Activated T-cell treated with anti-CD3 and anti-CD28 coated beads, Interleukin-2, amount 50 U/mL, for 24 hours (primary cell): ENCODE measurements at places on chromosomes 7 and 10.
A peak's percentile ranks its signal among the peaks of the same experiment; 100 is the strongest.

DNA sequence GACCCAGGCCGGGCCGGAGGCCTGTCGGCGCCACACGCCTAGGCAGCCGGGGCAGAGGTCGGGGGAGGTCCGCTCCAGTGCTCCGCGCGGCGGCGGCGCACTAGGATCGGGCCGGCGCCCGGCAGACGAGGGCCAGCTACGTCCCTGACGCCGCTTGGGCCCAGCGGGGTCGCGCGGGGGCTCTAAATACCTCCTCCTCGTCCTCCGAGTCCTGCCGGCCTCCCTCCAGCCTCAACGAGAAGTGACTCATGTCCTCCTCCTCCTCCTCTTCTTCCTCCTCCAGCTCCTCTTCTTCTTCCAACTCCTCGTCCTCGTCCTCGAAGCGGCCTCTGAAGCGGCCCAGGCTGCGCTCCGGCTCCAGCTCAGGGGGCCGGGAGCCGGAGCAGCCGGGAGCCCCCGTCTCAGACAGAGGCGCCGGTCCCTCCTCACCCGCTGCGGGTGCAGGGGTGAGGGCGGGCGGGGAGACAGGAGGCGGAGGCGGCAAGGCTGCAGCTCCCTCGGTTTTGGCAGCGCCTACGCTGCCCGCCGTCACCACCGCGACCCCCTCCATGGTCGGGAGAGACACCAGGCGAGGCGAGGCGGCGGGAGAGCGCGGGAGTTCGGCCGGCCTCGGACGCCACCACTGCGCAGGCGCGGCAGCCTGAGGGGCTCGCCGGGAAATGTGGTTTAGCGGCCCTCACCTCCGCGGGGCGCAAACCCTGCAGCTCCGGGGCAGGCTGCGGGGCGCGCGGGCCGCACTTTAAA is at the start of gene PCGF6:
Gene PCGF6 (minus strand): TSS at position 624 of the 744 bp plus-strand sequence. CDS start 74 bp downstream, at position 550.
- DNase-seq, result peak; percentile 89

DNA sequence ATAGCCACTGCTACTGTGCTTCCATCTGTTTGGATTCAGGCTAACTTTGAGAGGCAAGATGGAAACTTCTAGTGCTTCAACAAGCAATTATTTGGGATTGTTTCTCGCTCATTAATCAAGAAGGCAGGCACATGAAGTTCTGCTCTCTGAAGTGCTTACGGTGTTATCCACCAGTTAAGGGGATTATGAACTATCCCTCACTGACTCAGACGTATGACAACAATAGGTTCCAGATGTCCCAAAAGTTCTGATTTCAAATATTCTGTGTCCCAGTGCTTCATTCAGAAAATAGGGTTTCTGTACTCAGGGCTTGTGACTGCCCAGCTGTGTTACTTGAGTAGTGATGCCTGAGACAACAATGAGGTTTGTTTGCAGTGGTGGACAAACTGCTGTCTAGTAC is 81.0 kb downstream of the HACD1 start:
- DNase-seq, result no peak

DNA sequence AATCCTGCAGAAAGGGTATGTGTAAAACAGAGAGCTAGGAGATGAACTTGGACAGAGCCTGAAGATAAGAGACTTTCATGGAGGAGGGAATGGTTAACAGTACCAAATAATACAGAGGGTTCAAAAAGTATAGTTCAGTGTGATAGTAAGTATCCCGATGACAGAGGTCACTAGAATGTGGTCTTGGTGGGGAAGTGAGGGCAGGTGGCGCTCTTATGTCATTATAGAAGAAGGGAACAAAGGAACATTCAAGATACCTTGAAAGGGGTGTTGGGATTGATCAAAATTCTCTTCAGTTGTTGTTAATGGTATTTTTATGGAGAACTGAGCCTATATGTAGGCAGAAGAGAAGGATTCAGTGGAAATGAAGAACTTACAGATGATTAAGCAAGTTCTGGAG is 312.5 kb downstream of the SUGCT start:
- DNase-seq, result no peak

- no peak for DNase-seq
These were observed 83.5 kb downstream of the MICU1 start for GRCh38 chr10:72542396-72542815.

- DNase-seq, result peak; percentile 36
These were observed 167.7 kb downstream of the UBE2H start for GRCh38 chr7:129784783-129785684.

DNA sequence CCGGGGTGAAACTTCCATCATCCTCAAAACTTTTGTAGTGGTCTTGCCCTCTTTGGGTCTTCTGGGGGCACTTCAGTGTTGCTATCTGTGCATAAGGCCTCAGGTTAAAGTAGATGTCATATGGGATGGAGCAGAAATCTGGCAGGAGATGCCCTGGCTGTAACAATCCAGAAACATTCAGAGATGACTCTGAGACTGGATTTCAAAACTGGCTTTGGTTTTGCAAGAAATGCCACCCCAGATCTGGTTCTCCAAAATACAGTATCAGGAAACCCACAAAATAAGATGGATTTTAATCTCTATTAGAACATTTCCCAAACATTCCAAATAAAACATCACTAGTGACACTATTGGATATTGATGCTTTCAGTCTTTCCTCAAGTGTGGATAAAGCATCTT is 191.5 kb downstream of the REEP3 start:
- no peak for DNase-seq

DNA sequence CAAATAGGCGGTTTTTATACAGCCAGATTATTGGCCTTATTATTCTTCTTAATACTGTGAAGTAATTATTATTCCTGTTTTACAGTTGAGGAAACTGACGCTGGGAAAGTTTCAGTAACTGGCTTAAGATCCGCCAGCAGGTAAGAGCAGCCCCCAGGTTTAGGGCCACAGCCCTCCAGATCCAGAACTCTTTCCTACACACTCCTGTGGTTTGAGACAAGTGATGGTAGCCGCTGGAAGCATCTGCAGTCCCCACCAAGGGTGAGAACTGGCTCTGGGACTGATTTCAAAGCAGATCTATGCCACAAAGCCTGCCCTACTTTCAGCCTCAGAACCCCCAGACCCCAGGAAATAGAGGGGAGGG is 3.0 kb upstream of the UNC5B start:
- no peak for DNase-seq

DNA sequence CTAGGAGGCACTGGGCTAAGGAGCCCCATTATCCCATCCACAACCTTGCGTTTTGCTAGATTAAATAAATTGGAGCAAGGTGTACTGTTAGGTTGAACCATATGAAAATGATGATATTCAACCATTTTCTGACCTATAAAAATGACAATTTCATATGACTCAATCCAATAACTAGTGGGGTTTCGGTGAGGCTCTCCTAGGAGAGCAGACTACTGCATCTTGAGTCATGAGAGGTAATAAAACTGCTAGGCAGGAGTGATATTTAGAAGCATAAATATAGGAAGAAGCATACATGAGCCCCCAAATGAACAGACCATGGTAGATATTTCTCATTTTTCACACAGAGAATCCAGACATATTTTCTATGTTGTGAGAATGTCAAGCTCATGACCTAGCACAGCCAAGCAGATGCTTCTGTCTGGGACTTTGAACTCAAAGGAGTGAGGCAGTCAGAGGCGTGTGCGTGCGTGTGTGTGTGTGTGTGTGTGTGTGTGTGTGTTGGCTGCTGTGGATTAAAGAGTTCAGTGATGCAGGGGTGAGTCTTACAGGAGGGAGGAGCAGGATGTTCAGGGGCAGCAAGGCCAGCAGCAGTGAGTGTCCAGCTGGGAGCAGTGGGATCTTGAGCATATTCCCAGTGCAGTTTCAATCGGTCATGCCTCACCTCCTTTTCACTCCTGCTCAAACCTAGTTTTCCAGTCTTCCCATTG is 17.8 kb upstream of the WDR11 start:
- no peak for DNase-seq

DNA sequence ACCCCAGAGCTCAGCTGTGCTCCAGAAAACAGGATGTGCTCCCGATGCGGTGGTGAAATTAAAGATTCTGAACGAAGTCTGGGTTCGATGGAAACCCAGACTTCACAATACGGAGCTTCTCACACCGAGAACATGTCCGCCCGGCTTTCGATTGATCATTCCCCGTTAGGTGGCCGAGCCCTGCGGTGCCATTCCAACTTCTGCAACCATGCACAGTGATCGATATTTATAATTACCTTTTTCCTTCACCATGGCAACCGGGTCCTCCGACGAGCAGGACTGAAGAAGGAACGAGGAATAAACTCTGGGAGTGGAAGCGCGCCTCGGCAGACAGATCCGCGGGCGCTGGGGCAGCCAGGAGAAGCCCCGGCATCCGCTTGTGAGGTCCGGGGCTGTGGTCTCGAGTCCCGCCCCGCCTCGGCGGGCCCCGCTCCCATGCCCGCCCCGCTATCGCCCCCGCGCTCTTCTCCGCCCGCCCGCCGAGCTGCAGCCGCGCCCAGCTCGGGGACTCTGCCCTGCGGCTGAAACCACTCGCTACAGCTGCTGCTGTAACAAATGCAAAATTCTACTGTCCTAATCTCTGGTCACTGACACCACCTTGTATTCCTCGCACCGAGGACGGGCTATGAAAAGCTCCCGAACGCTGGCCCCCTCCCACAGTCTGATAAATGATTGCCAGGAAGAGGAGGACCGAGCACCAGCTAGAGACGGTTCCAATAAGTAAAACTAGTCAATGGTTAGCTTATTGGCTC is 26.2 kb downstream of the ABLIM1 start:
- peak; percentile 56 for DNase-seq

- DNase-seq, result no peak
These were observed 779.4 kb upstream of the LRRN3 start for GRCh38 chr7:110311556-110311955.

DNA sequence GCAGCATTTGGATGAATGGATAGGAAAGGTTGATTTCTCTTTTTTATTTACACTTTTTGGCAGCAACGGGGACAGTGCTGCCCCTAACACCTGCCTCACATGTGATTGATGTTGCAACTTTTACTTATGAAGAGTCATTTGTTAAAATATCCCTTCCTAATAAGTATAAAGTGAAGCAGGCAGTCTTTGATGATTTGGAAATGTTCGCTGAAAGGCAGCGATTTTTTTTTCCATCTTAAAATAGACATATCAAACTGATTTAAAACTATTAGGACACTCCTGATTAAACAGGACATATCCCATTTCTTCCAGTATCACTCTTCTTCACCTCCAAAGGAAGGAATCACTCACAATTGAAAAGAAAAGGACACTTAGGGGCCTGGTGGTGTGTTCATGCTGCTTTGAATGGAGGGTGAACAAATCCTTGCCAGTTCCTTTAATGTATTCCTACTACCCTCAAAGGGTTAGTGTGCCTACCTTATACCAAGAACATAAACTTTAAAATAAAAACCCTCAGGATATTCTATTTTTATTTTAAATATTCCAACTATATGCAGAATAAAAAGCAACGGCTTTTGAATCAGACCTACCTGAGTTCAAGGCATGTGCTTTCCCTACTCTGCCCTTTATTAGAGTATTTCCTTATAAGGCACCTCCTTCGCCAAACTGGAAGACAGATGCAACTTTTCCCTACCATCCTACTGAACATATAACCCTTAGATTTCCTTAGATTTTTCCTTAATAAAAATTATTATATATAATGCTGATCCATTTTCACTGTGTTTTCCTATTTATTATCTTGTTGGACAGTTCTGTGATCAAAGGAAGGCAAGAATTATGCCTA is 1.1 kb downstream of the ADK start:
- DNase-seq, result no peak

GRCh38 chr10:62046522-62047227 is 145.2 kb downstream of the ARID5B start:
- peak; percentile 64 for DNase-seq

DNA sequence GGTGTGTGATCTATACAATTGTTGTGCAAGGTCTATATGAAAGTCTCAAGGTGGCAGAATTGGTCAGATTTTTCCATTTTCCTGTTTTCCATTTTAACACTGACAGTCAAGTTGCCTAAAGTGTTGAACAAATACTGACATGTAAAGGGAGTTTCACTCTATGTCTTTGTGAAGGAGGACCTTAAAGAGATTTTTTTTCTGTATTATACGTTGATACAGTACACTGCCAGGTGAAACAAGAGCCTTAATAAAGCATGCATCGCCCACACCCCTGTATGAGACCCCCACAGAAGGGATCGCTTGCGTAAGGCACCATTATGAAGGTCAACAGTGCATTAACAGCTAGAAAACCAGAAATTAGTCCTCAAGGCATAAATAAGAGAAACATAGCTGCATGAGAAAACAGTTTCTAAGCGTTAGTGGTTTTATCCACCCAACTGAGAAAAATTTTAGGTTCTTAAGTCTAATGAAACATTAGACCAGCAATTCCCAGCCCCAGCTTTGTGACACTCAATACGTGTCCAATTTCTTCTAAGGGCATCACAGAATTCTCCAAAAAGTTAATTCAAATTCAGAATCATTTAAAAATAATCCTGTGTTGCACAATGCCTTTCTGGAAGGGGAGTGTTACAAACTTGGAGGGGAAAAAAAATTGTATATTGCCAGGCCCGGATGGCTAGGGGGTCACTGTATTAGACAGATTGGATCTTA is 6.9 kb downstream of the KLF6 start:
- no peak for DNase-seq

DNA sequence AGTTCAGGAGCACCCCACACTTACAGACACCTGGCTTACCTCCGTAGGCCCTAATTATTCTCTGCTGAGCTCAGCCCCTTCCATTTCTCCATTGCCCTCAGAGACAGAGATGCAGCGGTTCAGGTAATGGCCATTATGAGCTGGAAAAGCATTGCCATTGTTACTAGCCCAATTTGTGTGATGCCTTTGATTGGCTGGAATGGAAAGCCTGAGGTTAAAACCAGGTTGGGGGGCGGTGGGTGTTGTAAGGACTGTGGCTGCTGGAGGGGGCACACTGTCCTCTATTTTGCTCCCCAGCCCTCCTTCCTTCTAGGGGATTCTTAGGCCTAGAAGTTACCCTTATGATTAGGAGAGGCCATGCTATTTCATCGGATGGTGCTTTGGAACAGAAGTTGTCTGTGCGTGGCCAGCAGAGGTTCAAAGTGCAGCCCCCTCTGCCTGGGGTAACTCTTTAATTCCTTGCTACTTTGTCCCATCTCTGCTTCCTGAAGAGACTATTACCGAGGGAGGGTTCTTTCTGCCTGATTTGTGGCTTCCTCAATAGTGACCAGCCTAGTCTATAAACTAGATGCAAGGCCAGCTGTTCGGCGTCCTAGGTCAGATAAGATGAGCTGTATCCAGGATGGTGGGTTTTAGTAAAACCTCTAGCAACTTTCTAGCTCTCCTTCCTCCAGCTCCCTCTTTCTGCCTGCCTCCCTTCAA is 14.2 kb upstream of the ACSL5 start:
- no peak for DNase-seq
